ENCODE measurements at places on chromosomes 7 and 10.

- DNase-seq: no peak
Measured at GRCh38 chr10:100727808-100728207, 17.6 kb upstream of the PAX2 start.

DNA sequence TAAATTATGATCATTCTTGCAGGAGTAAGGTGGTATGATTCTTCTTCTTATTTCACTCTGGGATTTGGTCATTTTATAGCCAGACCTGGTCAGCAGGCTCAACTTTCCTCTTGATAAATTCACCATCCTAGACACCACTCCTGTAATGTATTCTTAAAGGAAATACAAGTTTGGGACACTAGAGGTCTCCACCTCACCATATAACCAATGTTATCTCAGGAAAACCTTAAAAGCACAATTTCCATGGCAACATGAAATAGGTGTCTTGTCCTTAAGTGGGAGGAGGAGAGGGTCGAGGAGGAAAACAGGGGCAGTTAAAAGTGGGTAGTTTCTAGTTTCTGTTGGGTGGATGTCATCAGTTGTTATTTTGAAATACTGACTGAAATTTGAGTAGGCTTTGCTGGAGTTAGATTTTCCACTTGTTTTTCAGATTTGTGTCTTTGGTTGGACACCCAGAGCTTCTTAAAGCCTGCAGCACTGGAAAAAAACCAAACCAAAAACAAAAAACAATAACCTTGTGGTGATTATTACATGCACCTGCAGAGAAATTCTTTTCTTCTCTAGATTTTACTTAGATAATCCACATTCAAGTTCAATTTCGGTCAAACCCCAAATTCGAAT, 163.1 kb downstream of the PRKCQ start:
- no peak for DNase-seq

GRCh38 chr10:57716884-57717283, 550.8 kb downstream of the IPMK start:
- DNase-seq: no peak

DNA sequence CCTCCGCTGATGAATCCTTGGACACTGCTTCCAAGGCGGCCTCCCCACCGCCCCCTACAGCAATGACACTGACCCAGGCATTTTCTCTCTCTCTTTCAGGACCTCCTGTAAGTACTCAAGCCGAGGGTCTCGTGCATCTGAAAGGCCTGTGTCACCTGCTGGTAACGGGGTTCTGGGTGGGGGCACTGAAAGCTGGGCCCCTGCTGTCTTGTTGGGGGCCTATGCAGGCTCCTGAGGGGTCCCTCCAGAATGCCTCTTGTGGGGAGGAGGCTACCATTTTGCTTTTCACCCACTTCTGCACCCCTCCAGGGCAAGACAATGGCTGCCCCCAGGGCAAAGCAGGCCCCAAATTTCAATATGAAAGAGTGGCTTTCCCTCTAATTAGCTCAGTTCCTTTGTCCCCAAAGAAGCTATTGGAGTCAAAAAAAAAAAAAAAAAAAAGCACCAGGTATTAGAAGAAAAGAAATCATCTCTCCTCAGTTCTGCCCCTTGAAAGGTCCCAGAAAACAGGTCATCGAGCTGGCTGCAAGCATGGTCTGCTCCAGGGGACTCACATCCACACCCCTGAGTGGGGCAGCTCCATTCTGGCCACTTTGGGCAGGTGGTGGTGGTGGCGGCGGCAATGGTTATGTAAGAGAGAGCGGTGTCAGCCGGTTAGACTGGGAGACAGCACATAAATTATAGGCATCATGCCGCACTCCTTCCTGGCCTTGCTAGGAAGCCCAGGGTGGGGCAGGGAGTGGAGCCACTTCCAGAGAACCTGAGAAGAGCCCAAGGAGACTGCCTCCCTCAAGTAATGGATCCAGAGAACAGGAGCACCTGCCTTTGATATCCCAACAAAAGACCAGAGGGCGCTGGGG, 66.2 kb downstream of the COL13A1 start:
- DNase-seq: no peak

- no peak for DNase-seq
Measured at GRCh38 chr10:47379901-47380300, 4.2 kb downstream of the ZNF488 start.

GRCh38 chr10:35574924-35575352, 30.2 kb upstream of the GJD4 start:
- no peak for DNase-seq

DNA sequence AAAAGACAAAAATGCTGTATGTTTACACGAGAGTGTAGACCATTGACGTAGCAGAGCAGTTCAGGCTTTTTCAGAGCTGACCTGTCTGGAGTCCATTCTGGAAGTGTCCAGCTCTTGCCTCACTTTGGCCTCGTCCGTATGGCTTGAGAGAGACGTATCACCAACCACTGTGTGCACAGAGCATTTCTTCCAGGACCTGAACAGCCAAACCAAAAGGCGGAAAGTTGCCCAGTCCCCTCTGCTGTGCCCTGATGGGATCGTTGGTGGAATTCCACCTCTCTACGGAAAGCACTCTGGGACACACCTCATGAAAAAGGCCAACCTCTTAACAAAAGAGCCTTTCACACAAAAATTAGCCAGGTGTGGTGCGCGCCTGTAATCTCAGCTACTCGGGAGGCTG, 184.7 kb upstream of the SH2B2 start:
- DNase-seq: no peak

DNA sequence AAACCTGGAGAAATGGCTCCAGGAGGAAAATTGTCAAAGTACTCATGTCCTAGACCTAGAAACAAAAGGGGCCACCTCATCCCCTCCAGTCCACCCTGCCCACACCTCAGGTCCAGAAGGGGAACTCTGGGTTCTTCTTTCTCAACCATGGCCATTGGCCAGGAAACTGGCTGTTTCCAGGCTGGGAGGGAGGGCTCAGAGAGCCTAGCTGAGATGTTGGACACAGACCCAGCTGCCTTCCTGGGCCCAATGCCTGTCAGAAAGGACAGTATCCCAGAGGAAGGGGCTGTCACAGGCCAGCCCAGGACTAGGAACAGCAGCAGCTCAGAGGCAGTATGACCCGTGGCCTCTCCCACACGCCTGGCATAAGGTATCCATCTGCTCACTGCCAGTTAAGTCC, 9.6 kb downstream of the GRID1 start:
- no peak for DNase-seq

- no peak for DNase-seq
Measured at GRCh38 chr7:20892776-20893175, 106.1 kb upstream of the SP8 start.

GRCh38 chr7:134850066-134850465, 70.6 kb downstream of the CALD1 start:
- DNase-seq: no peak

DNA sequence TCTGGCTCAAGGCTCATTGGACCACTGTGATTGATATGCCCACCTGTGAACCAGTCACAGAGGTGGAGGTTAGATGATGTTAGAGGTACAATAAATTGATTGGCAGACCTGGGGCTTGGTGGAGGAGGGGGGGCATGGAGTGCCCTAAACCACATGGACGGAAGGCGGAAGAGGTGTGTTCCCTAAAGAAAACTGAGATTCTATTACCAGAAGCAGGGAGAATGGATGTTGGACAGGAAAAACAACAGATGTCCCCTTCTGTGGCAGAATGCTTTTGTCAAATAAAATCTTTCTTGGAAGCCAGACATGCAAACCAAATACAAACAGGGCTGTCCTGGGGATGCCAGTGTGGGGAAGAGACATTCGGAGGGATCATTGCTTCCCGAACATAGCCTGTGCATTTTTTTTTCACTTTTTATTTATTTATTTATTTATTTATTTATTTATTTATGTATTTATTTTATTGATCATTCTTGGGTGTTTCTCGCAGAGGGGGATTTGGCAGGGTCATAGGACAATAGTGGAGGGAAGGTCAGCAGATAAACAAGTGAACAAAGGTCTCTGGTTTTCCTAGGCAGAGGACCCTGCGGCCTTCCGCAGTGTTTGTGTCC, 433.9 kb downstream of the RPS24 start:
- no peak for DNase-seq

GRCh38 chr7:17913250-17913649, 27.0 kb downstream of the SNX13 start:
- DNase-seq: no peak

GRCh38 chr10:106296750-106297392, 867.6 kb downstream of the SORCS1 start:
- no peak for DNase-seq

- no peak for DNase-seq
Measured at GRCh38 chr7:108662783-108663362, 93.2 kb downstream of the DNAJB9 start.

GRCh38 chr10:91381257-91381891, 28.8 kb upstream of the HECTD2 start:
- DNase-seq: no peak

GRCh38 chr10:102657984-102658724, 13.9 kb downstream of the TRIM8 start:
- DNase-seq: no peak

- DNase-seq: no peak
Measured at GRCh38 chr10:71404503-71405295, 8.0 kb downstream of the CDH23 start.

- DNase-seq: no peak
Measured at GRCh38 chr7:43484678-43485395, 98.1 kb upstream of the STK17A start.

- no peak for DNase-seq
Measured at GRCh38 chr10:97274828-97275227, 17.6 kb downstream of the ARHGAP19 start.

- DNase-seq: no peak
Measured at GRCh38 chr7:27433581-27433980, 191.0 kb downstream of the EVX1 start.

GRCh38 chr7:156527458-156527890, 113.1 kb upstream of the RNF32 start:
- DNase-seq: no peak

GRCh38 chr10:131808370-131808930, 92.4 kb upstream of the PPP2R2D start:
- DNase-seq: no peak

- no peak for DNase-seq
Measured at GRCh38 chr7:120014925-120015465, 258.0 kb upstream of the KCND2 start.

- no peak for DNase-seq
Measured at GRCh38 chr7:34107276-34107675, 201.9 kb downstream of the BMPER start.

DNA sequence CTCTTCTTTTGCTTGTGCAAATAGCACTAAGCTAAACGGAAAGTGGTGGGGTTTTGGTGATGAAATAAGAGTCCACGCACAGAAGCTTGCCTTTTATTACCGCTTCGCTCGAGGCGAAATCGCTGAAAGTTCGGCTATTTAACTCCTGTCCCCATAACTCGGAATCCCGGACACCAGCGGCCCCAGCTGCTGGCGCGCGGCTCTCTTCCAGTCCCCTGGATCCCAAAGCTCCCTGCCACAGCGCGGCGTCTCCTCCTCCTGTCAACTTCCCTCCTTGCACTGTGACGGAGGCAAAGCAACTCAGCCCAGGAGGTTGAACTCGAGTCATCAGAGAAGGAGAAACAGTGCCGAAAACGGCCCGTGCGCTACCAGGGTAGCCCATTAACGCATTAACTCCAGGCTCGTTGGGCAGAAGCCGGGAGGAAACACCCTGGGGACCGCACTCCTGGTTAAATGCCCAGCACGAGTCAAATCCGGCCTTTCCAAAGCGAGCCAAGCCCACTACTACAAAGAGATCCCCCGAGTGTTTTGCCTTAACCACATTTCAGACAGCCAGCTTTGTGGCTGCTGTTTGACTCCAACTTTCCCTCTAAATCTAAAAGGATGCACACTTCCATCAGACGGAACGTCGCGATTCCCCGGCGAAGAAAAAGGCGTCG, 1.3 kb downstream of the SEMA3D start:
- no peak for DNase-seq

DNA sequence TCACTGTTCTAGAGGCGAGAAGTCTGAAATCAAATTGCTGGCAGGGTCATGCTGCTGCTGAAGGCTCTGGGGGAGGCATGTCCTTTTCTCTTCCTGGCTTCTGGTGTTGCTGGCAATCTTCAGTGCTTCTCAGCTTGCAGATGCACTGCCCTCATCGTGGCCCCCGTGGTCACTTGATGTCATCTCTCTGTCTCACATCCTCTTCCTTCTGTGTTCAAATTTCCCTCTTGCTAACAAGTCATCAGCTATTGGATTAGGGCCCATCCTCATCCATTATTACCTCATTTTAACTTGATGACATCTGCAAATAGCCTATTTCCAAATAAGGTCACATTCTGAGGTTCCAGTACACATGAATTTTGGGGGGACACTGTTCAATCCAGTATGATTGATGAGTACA, 36.6 kb upstream of the SRGN start:
- no peak for DNase-seq

GRCh38 chr10:80518807-80519360, 18.8 kb upstream of the SH2D4B start:
- DNase-seq: no peak

- DNase-seq: no peak
Measured at GRCh38 chr10:35605191-35605590, at the start of gene GJD4. GJD4 (plus strand) TSS chr10:35605341; CDS start chr10:35605568, 227 bp downstream.

DNA sequence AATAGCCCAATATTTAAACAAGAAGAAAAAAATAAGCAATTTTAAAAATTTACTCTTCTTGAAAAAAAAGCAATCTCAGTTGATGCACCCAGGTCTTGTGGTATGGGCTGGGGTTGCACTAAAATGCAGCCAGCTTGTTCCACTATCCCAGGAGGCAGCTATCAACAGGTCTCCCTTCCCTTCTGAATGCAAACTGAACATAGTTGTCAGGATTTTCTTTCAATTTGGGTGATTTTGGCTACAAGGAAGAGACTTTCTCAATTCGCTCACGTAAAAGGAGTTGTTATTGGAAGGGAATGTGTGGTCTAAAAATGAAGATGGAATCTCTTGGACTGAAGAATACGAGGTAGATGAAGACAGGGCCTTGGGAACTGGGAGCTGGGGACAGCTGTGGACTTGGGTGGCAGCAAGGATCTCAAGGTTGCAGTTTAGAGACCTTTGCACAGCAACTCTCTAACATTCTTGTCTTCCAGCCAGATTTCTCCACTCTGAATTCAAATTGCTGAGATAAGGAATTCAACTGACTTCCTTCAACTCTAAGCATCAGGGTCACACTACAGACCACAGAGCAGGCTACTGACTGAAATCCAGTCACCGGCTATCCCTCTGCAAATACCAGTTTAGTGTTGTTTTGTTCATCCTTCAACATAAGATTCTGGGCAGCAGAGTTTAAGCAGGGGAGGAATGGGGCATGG, 3.1 kb upstream of the TMEM26 start:
- DNase-seq: no peak

DNA sequence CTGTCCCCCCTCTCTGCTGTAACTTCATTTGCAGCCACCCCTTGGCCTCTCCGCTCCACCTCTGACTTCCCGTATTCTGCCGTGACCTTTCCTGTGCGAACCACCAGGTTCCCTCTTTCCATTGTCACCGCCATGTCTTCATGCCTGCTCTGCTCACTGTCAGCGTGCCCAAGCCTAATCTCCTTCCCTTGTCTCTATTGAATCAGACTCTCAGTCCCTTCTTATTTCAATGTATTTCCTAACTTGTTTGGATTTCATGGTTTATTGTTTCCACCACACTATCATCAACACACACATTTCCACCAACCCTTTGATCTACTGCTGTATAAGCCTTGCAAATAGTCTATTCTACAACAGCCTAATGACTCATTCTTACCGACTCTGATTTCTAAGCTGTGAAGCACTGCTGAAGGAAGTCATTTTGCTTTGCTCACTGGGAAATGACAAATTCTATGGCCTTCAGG, 30.0 kb upstream of the INHBA start:
- no peak for DNase-seq

- no peak for DNase-seq
Measured at GRCh38 chr10:33279811-33280602, 54.5 kb downstream of the NRP1 start.
